ENCODE measurements at places on chromosomes 6 and 20.

- H3K4me1 ChIP-seq: no peaks in the 10 kb centered on the region
- H3K27me3 ChIP-seq: peaks cover 14% of the 10 kb centered on the region
- DNase-seq: no peak
- H3K4me3 ChIP-seq: no peak overlapping the region
Observed at GRCh38 chr6:28531479-28532128, 5.9 kb downstream of the GPX5 start.

DNA sequence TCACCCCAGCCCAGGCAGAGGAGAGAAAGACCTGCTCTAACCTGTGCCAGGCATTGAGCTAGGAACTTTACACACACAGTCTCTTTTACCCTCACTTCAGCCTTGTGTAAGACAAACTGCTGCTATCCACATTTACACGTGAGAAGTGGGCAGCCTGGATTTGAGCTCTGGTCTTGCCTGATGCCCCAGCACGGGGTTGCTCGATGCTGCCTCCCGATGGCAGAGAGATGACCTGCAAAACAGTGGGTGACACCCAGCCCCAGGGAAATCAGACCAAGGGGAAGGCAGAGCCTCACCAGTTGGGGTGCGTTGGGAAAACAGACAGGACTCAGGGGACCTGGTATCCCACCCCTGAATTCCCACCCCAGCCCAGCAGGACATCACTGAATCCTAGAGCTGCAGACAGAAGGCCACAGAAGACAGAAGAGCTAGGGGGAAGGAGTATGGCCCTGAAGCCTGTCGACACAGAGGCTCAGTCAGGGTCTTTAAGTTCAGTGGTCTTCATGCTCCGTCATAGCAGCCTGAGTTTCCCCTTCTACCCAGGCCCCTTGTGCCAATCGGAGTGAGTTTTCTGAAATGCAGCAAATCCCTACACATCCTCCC, 990 bp downstream of the BPI start:
- H3K27me3 ChIP-seq: no peaks in the 10 kb centered on the region
- H3K36me3 ChIP-seq: no peaks in the 10 kb centered on the region
- H3K4me1 ChIP-seq: no peaks in the 10 kb centered on the region
- no peak overlapping the region for H3K4me3 ChIP-seq
- H3K27ac ChIP-seq: no peak overlapping the region
- DNase-seq: no peak

- no peak overlapping the region for H3K4me3 ChIP-seq
- H3K27ac ChIP-seq: no peak overlapping the region
- no peaks in the 10 kb centered on the region for H3K27me3 ChIP-seq
- peak; percentile 32 for DNase-seq
Observed at GRCh38 chr6:131819572-131820124, 11.8 kb downstream of the ENPP1 start.

DNA sequence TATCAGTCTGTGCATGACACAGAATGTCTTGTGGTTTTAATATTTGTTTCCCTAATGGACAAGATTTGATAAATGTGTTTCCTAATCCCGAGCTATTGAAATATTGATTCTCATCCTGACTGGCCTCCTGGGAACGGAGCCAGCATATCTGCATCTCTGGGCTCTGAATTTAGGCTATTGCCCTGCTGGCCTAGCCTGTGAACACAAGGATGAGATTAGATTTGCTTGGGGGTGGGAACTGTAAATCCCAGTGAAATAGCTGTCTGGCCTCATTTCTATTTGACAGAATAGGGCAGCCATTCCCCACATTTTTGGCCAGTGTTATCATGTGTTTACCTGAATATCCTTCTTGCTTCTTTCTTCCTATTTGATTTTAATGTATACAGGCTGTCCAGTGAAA, 198.4 kb upstream of the SOX4 start:
- no peaks in the 10 kb centered on the region for H3K4me1 ChIP-seq
- no peak for DNase-seq
- H3K27me3 ChIP-seq: no peaks in the 10 kb centered on the region
- no peaks in the 10 kb centered on the region for H3K36me3 ChIP-seq
- H3K27ac ChIP-seq: no peak overlapping the region

DNA sequence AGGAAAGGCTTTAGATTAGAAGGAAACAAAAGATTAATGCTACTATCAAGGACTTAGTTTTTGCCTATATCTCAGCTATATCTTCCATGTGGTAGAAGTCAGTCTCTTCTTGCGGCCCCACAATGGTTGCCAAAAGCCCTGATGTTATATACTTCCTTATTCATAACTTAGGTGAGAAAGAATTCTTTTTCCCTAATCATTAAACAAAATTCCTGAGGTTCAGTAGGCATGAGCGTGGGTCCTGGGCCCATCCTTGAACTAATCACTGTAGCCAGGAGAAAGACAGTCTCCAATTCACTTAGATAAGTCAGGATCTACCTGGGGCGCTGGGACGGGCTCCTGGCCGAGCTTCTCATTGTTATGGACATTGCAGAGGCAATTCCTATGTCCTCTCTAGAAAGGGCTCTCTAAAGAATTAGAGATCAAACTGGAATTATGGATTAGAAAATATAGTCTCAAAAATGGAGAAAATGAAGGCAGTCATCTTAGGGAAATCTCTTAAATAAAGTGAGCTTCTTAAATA, 134.3 kb downstream of the KIF6 start:
- H3K4me3 ChIP-seq: no peak overlapping the region
- no peaks in the 10 kb centered on the region for H3K27me3 ChIP-seq
- no peak for DNase-seq
- H3K27ac ChIP-seq: no peak overlapping the region
- no peaks in the 10 kb centered on the region for H3K36me3 ChIP-seq
